ENCODE measurements at places on chromosomes 16 and 17.

GRCh38 chr17:42748908-42749798 is 4.3 kb upstream of the EZH1 start:
- no peak for DNase-seq

DNA sequence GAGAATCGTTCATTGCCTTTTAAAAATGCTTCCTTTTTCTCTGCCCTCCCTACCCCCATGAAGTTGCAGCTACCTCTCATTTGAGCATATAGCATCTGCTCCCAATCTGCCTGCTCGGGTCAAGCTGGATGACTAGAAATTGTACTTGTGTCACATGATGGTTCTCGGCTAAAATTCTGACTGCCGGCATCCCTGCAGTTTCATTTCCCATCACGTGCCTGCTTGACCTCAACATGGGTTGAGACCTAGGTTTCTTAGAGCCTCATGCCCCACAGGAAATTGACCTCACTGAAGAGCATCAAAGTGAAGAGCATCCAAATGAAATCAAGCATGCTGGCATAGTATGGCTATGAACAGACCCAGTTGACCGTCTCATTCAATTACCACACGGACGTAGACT is 581.6 kb upstream of the PSMD7 start:
- DNase-seq: no peak

- no peak for DNase-seq
These were observed 512.0 kb downstream of the NPIPA7 start for GRCh38 chr16:16890964-16891363.

GRCh38 chr16:3149630-3150345 is 15.0 kb downstream of the ZNF213 start:
- no peak for DNase-seq

DNA sequence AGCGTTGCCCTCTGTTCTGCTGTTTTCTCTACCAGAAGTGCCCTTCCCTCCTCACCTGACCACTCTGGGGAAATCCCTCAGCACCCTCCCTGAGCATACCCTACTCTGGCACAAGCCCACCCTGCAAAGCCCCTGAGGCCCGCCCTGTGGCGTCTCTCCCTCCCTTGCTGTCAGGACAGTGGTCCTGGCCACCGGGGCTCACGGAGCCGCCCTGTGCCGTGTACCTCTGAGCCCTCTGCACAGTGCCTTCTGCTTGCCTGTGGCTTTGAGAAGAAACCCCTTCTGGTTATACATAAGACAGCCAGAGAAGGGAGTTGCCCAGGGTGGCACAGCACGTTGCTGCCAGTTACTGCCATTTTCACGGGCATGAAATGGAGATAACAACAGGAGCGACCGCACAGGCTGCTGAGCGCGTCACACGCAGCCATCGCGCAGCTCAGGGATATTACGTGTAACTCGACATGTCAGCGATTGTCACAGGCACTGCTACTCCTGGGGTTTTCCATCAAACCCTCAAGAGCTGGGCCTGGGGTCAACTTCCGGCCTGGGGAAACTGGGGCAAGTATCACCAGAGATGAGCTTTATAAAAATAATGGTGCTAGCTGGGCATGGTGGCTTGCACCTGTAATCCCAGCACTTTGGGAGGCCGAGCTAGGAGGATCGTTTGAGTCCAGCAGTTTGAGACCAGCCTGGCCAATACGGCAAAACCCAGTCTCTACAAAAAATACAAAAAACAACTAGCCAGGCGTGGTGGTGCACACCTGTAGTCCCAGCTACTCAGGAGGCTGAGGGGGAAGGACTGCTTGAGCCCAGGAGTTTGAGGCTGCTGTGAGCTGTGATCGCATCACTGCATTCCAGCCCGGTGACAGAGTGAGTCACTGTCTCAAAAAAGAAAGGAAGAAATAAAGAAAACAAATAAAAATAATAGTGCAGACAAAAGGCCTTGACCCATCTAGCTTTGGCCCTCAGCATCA is 14.8 kb downstream of the SCGB1C2 start:
- DNase-seq: no peak

DNA sequence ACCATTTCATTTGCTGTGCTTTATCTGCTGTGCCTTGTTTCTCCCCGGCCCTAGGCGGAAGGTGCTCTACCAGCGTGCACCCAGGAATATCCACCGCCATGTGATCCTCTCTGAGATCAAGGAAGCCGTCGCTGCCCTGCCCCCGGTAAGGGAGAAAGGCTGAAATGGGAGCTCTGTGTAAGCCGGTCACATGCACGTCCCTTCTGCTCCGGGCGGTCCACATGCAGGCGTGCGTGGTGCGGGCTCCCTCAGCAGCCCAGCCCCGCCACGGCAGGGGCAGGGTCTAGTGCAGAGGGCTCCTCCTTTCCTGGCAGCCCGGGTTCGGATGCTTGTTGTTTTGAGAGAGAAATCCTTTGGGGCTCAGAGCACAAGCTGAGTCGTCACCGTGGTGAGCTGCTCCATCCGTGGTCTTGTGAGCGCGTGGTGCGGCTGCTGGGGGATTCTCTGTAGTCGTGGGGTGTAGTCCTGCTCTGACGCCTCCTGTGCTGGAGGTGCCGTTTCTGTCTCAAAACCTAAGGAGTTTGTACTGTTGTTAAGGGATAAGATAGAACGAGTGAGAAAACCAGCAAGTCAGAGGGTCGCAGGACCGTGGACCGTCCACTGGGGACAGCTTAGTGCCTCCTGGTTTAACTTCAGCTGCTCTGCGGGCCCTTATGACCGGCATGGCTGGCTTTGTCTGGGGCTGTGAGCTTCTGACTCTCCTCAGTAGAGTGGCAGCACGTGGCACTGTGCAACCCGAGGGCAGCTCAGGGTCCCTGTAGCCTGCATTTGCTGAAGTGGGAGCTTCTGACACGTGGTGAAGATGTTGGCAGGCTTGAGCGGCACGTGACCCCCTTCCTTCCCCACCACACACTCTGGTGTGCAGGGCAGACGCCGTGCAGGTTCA is 12.3 kb upstream of the MC1R start:
- DNase-seq: no peak

DNA sequence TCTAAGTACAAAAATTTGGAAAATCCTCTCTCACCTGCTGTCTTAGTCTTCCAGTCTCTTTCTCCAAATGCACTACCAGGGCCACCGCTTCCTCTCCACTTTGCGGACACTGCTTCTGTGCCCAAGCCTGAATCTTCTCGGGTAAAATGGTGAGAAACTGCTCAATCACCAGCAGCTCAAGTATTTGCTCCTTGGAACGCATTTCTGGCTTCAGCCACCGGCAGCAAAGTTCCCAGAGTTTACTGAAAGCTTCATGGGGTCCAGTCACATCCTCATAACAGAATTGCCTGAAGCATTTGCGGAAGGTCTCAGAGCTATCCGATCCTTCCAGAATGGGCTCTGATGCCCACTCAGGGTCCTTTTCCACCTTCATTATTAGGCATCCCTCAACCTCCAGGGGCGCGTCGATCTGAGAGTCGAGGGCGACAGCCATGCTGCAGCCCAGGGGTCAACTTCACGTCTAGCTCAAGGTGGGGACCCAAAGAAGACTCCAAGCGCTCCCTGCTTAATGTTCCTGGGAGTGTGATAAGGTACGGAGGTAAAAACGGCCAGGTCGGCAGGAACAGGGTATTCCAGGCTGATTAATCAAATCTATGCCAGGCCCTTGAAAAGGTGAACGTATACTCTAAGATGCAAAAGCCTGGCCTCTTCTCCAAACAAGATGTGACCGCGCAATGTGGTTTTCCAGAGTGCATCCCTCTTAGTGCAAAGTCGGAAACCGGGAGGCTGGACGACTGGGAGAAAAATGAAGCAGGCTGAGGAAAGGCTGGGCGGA is 763 bp downstream of the ZKSCAN2 start:
- no peak for DNase-seq

GRCh38 chr16:48441106-48441505 is 55.9 kb upstream of the SIAH1 start:
- DNase-seq: no peak

DNA sequence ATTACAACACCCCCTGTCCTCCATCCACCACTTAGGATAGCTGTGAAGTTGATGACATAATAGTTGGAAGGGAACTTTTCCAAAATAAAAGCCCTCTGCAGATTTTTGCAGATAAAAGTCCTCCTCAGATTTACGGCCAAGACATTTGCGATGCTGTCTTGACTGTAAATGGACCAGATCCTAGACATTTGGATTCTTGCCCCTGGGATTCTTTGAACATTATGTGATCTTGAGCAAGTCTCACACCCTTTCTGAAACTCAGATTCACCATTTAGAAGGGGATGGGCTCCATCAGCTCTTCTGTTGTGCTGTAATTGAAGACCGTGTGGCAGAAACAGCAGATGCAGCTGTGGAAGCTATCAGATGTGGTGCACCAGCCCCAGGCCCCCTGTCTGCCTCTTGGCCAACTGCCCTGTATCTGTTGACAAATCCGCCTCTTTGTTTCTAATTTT is 153.9 kb upstream of the CACNG3 start:
- DNase-seq: no peak

DNA sequence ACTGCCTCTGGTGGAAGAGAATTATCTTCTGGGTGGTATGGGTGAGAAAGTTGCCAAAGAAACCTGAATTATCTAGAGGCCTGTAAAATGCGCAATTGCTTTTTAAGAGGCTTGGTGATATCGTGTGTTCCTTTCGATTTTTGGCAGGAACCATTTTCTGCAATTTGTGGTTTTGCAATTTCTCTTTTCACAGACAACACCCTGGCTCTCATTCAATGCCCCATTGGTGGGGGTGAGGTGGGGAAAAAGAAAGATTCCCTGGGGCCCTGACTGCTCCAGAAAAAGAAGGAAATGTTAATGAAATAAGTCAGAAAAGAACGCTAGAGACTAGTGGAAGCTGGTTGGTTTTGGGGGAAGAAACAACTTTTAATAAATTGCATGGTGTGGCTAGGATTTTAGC is 77.4 kb downstream of the ANKFN1 start:
- DNase-seq: no peak

DNA sequence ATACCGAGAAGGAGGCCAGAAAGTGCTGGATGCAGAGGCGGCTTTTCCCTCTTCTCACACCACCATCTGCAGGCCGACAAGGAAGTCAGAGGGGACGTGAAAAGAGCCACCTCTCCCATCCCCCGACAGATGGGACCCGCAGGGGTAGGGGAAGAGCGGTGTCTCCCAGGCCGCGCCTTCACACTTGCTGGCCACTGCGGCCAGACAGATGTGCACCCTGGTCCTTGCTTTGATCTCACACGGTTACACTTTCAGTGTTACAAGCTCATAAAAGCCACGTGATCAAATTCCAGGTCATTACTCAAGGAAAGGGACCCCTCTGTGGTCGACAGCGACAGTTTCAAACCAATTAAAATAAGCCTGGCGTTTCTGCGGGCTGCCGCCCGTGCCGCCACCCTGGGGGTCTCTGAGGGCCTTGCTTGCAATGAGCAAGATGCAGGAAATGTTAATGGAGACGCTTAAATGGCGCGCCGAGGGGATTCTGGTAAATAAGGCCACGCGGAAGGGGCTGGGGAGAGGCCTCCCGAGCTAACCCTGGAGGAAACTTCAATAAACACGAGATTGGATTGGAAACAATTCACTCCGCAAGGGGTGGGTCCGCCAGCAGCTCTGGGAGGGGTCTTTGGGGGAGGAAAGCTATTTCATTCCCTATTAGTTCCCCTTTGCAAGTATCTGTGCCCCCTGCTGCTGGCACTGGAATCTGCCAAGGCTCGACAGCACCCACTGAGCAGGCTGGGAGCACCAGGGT is 240.9 kb downstream of the ENGASE start:
- DNase-seq: no peak

GRCh38 chr16:15446901-15447300 is 12.5 kb downstream of the BMERB1 start:
- no peak for DNase-seq

DNA sequence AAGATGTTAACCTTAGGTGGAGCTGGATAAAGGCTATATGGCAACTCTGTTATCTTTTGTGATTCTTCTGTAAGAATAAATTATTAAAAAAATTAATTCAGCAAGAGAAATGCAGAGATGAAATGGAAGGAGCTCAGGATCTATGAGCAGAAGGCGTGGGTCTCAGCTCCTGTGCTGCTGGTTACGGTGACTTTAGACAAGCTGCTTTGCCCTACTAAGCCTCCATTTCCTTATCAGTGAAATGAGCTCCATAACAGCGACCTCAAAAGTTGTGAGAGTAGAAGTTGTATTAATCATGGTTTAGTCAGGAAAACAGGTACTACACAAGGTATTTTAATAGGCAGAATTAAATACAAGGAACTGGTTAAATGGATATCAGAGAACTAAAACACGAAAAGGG is 48.2 kb upstream of the FOXJ1 start:
- DNase-seq: no peak

GRCh38 chr17:12230481-12231354 is 210.0 kb downstream of the MAP2K4 start:
- no peak for DNase-seq

Data from activated T-cell treated with anti-CD3 and anti-CD28 coated beads for 4 hours (primary cell).